Fibroblast of skin of right quadriceps (primary cell): ENCODE measurements at places on chromosomes 6 and 20.

DNA sequence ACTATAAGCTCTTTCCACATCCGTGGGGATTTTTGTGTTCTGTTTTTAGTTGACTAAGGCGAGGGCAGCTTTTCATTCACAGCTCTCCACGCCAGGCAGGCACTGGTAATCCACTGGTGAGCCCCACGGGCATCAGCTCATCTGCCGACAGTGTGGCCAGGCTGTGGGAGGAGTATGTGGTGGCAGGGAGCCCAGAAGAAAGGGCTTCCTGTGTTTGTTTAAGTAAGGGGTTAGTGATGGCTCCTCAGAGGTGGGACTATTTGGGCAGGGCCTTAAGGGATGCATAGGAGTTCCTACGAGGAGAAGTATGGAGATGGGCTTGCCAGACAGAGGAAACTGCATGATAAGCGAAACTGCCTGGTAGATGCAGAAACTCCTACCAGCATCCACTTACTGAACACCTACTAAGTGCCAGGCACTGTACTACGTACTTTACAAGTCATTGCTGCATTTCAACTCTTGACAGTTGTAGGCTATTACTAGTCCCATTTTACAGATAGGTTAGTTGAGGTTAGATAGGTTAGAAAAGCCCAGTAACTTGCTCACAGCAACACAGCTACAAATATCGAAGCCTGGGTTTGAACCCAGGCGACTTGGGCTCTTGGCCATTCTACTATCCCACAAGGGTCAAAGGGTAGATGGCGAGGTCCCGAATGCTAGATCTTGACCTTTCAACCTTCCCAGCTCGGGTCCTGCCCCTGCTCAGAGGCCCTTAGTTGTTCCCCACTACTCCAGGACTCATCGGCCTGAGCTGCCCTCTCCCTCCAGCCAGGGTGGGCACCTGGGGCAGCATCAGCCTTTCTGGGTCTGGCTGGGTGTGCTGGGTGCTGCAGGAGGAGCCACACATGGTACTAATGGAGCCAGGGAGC lies 55.1 kb downstream of the CEBPB start:
- DNase-seq, result peak; percentile 41

DNA sequence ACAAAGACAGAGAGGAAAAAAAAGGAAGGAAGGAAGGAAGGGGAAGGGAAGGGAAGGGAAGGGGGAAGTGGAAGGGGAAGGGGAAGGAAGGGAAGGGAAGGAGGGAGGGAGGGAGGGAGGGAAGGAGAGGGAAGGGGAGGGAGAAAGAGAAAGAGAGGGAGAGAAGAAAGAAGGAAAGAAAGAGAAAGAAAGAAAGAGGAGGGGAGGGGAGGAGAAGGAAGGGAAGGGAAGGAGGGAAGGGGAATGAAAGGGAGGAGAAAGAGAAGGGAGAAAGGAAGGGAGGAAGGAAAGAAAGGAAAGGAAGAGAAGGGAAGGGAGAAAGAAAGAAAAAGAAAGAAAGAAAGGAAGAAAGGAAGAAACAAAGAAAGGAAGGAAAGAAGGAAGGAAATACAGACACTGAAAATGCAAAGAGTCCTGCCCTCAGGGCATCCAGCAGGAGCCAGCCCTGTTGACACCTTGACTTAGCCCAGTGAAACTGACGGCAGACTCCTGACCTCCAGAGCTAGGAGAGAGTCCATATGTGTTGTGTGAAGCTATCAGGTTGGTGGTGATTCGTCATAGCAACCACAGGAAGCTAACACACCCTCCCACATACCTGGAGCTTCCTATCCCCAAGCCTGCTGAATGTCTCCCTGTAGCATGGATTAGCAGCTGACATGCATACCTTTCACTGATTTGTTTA lies 58.7 kb upstream of the SULF2 start:
- DNase-seq, result no peak

DNA sequence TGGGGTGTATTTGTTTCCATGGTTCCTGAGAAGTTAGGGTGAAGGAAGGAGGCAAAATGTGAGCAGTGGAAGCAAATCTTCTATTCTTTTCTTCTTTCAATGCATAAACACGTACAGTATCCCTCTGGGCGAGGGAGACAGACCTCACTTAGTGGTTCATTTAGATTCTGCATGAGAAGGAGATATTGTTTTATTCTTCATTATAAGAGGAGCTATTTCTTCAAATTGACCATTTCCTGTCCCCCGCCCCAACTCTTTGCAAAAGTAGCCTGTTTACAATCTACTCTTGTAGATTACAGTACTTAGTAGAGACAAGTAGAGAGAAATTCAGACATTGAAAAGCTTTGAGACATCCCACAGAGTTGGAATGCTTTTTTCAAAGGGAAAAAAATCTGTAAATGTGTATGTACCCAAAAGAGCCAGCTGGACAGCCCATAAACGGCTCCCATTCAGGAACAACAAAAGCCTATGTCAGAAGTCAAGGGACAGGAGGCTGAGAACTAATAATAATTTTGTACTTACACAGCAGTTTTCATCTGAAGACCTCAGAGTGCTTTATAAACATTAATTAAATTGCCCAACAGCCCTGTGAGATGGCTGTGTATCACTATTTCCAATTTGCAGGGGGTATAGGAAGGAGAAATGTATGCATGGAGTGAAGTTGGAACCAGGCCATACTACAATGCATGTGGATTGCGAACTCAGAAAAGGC lies 23.9 kb downstream of the CD83 start:
- DNase-seq, result no peak

DNA sequence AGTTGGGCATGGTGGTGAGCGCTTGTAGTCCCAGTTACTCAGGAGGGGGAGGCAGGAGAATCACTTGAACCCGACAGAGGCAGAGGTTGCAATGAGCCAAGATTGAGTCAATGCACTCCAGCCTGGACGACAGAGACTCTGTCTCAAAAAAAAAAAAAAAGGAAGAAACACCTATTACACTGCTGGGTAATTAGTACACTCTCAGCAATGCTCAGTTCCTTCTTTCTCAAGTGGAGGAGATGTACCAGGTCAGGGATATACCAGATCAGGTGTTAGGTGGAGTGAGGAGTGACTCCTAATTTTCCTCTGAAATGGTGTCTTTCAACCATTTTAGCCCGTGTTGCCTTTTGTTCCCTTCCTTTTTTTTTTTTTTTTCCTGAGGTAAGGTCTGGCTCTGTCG lies 30.0 kb upstream of the UBR2 start:
- DNase-seq, result no peak

GRCh38 chr6:137728386-137729349 lies 138.4 kb upstream of the TNFAIP3 start:
- peak; percentile 70 for DNase-seq

- DNase-seq, result peak; percentile 48
Observed at GRCh38 chr20:15655295-15655874, 917.9 kb downstream of the KIF16B start.

DNA sequence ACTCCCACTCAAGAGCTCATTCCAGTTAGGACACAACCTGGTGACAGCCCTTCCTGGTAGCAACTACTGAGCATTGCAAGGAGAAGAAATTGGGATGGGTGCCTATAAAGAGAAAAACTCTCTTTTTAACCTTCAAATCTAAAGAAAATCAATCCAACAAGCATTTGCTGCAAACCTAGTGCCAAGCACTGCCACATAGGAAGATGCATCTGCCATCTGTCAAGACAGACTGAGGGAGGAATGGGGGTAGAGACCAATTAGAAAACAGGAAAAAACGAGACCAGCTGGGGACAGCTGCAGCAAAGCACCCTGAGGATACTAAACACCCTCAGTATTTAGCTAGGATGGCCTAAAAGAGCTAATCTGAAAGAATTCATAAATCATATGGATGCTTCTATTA lies 27.9 kb downstream of the HLA-DMB start:
- DNase-seq, result no peak

GRCh38 chr6:24228681-24229255 lies 102.8 kb downstream of the NRSN1 start:
- DNase-seq, result peak; percentile 11

GRCh38 chr6:70503813-70504465 lies 62.8 kb upstream of the SDHAF4 start:
- no peak for DNase-seq

DNA sequence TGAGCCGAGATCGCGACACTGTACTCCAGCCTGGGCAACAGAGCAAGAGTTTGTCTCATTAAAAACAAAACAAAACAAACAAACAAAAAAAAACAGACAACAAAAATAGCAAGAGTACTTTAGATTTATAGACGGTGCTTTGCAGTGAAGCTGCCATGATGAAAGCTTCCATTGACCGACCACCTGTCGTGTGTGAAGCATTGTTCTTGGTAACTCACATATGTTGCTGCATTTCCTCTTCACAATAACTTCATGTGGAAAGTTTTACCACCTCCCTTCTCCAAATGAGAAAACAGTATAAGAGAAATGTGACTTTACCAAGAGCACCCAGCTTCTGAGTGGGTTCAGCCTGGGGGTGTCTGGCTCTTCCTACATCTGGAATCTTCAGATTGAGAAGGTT lies 56.4 kb upstream of the PTGIS start:
- no peak for DNase-seq

DNA sequence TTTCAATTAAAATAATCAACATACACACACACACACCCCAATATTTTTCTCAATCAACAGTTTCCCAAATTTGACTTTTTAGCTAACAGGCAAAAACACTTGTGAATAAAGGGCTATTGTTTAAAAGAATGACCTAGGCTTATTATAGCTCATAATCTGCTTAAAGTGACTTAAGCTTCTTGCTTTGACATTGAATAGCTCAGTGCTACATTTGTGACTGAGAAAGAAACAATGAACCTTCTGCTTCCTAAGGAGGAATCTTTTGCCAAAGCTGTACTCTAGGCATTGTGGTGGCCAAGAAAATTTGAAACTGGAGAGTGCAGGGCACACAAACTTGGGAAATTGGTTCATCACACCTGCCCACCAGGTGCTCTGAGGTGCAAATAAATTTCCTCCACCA lies 282.0 kb downstream of the SYNE1 start:
- DNase-seq, result no peak

GRCh38 chr6:34897130-34897529 lies 8.1 kb downstream of the ANKS1A start:
- DNase-seq, result no peak

- no peak for DNase-seq
Observed at GRCh38 chr20:52777171-52777570, 195.0 kb upstream of the TSHZ2 start.

DNA sequence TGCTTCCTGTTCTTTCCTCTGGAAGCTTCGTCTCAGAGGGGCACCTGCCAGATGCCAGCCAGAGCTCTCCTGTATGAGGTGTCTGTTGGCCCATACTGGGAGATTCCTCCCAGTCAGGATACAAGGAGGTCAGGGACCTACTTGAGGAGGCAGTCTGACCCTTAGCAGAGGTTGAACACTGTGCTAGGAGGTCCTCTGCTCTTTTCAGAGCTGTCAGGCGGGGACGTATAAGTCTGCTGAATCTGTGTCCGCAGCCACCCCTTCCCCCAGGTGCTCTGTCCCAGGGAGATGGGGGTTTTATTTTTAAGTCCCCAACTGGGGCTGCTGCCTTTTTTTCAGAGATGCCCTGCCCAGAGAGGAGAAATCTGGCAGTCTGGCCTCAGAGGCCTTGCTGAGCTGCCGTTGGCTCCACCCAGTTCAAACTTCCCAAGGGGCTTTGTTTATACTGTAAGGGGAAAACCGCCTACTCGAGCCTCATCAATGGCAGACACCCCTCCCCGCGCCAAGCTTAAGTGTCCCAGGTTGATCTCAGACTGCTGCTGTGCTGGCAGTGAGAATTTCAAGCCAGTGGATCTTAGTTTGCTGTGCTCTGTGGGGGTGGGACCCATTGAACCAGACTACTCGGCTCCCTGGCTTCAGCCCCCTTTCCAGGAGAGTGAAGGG lies 326.7 kb downstream of the BCKDHB start:
- DNase-seq, result no peak

GRCh38 chr6:38391206-38391605 lies 248.5 kb downstream of the BTBD9 start:
- DNase-seq, result peak; percentile 57

GRCh38 chr20:11976966-11977365 lies 59.3 kb downstream of the BTBD3 start:
- no peak for DNase-seq

DNA sequence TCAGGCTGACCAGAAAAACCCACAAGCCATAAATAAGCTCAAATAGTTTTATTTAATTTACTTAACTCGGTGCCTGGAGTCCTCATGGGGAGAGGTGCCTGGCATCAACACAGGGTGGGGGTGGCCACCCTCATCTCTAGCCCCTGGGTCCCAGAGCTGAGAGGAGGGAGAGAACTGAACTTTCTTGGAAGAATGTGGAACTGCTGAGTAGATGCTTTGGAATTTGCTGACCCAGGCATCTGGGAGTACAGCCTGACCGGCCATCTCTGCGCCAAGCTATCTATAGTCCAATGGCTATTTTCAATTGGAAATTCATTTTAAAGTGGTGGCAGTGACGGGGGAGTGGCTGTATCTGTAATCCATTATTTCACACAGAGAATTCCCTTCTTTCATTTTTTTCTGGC lies 104.8 kb downstream of the CDH26 start:
- DNase-seq, result peak; percentile 94

- no peak for DNase-seq
Observed at GRCh38 chr6:138162955-138163575, 1.3 kb downstream of the ARFGEF3 start.

GRCh38 chr6:3769610-3770009 lies 18.1 kb upstream of the PXDC1 start:
- peak; percentile 44 for DNase-seq

DNA sequence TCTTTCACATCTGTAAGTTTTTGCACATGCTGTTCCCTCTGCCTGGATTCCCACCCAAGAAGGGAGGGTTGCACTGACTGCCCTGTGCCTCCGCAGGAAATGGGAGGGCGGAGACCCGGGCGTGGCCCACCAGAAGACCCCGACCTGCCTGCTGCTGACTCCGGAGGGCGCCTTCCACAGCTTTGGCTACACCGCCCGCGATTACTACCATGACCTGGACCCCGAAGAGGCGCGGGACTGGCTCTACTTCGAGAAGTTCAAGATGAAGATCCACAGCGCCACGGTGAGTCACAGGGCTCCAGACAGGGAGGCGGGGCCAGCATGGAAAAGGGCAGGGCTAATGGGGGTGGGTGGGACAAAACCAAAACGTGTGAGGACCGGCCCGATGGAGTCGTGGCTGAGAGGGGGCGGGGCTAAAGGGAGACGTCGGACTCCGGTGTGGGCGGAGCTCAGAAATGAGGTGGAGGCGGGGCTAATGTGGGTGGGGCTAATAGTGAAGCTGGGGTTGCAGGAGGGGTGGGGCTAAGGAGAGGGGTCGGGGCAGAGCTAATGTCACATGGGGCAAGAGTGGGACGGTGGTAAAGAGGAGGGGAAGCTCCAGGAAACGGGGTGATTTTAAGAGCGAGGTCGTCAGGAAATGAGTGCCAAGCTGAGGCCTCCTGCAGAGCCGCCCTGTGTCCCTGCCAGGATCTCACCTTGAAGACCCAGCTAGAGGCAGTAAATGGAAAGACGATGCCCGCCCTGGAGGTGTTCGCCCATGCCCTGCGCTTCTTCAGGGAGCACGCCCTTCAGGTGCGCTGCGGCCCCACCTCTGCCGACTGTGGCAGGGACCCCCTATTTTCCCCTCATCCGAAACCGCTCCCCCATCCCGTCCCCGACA lies 12.6 kb downstream of the HSPA12B start:
- peak; percentile 15 for DNase-seq
